ENCODE measurements at places on chromosomes 3 and 15.

DNA sequence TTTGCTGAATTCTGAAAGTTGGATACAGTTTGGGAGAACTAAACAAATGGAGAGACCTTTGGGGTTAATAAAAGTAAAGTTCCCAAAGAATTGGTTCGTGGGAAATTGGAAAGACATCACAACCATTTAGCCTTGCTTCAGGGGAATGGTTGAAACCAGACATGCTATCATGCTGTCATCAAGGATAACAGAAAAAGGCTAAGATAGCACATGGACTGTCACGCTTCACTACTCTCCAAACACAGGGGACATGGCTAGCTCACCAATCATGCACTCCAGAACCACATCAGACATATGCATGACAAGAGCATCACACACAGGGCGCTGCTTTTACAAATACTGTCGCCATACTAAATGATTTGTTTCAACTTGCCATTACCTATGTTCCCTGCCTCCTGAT, 671.7 kb upstream of the ROBO1 start:
- no peak for DNase-seq

DNA sequence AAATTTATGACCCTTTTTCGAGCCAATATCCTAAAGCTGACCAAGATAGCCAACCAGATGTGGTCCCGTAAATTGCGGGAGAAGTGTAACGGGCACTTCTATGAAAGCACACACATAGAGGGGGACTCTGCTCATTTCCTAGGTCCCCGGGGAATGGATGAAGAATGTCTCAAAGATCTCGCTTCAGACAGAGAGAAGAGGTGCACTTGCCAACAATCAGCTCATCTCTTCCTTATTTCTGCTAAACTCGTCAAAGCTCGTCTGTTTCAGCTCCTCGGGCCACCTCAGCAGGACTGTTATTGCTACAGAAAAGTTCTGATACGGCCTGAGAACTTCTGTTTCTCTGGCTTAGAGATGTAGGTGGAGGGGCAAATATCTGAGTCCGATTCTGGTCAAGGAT, 71.8 kb downstream of the TM2D3 start:
- no peak for DNase-seq

DNA sequence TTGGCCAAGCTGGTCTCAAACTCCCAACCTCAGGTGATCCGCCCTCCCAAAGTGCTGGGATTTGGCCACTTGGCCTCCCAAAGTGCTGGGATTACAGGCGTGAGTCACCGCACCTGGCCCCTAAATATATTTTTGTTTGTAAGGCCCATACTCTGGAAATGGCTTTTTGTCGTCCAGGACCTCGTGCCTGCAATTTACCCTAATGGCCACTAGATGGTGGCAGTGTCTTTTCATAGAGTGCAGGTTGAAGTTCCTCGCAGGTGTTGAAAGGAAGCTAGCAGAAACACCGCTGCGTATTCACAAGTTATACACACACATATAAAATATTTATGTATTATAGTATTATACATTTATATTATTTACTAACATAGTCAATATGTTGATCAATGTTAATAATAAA, 97.2 kb downstream of the LRTM1 start:
- peak; percentile 1 for DNase-seq

GRCh38 chr3:73669260-73669659, 44.5 kb upstream of the PDZRN3 start:
- no peak for DNase-seq

DNA sequence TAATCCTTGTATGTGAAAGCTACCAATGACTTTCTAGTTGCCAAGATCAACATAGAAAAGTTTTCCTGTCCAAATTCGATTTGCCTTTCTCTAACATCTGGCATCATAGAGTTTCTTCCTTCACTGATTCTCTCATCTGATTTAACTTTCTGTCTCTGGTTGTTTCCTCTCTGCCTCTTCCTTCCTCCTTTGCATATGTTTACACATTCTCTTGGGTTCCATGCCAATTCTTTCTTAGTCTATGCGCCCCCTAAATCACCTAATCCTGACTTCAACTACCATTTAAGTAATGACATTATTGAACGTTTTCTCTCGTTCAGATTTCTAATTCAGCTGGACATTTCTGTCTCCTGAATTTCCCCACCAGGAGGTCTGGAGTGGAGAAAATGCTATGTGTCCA, 561.9 kb upstream of the TGFBR2 start:
- DNase-seq = no peak

DNA sequence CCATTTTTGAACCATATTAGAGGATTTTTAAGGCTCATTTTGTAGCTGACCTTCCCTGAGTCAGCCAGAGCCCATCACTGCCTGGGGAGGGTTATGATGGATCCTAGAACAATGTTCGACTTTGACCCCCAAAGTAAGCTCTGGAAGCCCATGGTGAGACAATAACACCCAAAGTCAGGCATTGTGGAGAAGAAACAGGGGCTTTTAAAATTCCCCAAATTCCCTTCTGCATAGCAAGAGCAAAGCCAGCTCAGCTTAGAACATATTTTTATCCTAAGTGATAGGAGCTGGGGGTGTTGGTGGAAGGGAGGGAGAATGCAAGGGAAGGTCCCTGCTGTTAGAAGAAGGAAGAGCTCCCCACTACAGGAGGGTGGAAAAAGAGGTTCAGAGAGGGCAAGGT, 4.0 kb downstream of the ITGA11 start:
- DNase-seq = no peak

GRCh38 chr3:124597273-124597672, 133.0 kb upstream of the UMPS start:
- DNase-seq = no peak

DNA sequence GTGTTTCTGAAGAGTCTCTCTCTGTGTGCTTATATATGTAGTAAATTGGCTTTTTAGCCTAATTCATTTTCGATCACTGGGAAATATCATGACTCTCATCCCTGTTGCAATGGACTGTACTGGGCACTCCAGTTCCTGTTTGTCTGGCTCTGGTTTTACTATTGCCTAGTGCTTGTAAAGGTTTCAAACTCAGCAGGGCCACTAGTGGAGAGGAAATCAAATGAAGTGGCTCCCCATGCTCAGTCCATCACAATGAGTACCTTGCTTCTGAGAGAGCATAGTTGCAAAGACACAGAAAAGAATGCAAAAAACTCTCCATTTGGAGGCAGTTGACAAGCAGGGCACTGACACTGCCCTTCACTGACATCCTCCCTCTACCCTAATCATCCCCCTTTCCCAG, 167.8 kb downstream of the TAFA4 start:
- no peak for DNase-seq

GRCh38 chr3:133447750-133448477, 48.1 kb downstream of the BFSP2 start:
- DNase-seq = no peak

DNA sequence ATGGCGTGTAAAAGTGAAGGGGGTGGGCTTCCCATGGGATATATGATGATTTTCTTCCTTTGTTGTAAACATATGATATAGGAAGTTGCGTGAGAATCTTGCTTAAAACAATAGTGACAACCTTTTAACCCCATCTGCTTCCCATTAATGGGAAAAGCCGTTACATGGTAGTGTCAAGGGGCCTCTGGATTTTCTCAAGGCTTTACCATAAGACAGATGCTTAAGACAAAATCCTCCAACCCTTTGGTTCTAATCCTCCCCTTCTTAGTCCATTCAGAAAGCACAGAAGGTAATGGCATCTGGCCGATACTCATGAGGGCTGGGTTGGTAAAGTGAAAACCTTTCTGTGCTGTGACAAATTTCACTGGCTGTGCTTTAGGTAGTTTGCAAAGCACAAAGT, 25.0 kb downstream of the DPH3 start:
- DNase-seq = no peak

DNA sequence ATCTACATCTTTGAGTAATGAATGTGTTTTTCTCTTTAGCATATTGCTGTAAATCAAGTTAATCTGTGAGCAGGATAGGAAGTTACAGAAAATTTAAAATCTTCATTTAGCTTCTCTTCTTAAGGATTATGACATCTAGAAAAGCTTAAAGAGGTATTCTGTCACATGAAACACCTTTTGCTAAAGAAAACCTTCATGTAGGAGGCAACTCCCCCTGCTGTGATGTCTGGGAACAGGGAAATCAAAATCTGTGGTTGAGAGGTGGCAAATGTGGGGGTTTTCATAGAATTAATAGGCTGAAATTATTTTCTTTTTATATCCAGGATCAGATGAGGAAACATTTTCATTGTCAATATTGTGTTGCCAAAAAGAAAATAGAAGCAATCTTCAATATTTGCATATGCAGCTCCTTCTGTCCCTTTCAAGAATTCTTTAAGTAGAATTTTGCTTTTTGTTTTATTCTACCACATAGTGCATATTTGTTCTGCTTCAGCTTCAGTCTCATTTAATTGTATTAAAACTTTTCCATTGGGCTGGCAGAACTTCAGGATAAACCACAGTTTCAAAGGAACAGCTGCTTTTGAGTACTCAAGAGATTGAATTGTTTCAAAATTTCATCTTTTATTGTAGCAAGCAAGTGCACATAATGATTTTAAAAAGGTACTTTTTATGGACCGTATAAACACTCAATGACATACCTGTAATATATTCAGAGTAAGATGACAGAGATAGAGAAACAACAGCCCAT, 128.4 kb downstream of the RAP2B start:
- DNase-seq = no peak

DNA sequence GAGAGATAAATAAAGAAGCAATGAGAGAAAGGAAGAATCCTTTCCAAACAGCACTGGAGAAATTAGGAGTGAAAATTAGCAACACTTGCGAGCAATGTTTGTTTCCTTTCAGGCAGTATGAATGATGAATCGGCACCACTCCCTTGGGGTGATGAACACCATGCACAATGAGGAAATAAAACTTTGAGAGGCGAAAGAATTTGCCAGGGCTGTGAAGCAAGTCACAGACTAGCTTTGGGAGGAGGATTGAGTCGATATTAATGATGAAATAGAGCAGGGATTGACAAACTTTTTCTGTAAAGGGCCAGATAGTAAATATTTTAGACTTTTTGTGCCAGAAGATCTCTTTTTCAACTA, 237.7 kb downstream of the AGBL1 start:
- DNase-seq = no peak

- no peak for DNase-seq
These were observed 532.2 kb downstream of the NTRK3 start for GRCh38 chr15:87724330-87724729.

- peak; percentile 2 for DNase-seq
These were observed 336.2 kb downstream of the ERC2 start for GRCh38 chr3:56131974-56132590.

DNA sequence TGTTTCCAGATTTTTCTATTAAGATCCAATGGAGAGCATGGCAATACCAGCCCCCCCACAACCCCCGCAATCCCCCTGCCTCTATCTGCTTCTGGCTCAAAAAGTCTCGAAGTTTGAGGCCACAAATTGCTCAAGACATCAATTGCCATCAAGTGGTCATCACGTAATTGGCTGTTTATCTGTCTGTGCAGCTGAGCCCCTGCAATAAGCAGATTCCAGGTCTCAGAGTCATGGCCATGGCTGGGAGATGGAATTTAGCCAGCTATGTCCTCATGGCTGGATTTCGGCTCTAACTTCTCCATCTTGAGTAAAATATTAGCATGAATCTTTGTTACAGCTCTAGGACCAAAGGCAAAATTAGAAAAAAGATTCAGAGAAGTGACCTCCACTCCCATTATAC, 22.7 kb downstream of the SSUH2 start:
- DNase-seq = no peak

DNA sequence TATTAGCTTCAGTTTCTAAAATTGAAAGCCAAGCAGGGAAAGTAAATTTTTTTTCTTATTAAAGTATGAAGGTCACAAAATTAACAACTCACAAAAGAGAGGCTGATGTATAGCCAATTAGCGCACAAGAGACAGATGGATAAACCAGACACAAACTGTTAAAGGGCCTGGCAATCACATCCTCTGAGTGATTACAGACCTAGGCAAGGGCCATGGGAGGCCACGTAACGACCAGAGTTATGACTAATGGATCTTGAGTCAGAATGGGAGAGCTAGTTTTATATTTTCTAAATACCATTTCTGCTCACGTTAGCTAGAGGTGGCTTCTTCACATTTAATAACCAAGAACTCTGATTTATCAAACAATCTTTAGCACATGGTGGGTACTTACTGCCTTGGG, 17.8 kb upstream of the SCAMP5 start:
- peak; percentile 46 for DNase-seq

DNA sequence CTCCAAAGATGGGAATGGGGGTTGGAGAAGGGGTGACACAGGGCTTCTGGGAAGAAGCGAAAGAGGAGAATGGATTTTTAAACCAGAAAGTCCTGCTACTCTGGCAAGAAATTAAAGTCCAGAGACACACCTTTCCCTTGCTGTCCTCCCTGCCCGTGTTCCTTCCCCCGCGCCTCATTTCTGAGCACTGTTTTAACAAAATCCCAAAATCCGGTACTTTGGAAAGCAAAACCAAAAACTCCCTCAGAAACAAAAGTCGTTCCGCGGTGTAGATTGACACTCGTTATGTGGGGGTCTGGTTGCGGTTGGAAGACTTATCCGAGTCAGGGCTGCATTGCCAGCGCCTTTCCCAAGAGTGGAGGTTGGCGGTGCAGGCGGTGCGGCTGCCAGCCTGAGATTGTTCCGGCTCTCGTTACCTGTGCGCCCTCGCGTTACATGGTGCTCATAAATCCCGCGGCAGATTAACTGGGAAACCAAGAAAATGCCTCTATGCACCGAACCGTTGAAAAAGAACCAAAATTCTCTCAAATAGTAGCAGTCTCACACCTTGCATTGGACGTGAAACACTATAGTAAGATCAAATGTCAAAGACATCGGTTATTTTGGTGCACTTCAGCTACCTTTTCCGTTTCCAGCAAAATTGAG, 217.7 kb downstream of the MEIS2 start:
- DNase-seq = no peak

GRCh38 chr3:114285648-114286230, 8.1 kb upstream of the TIGIT start:
- no peak for DNase-seq

- DNase-seq = no peak
These were observed 15.2 kb downstream of the PRICKLE2 start for GRCh38 chr3:64209866-64210621.

DNA sequence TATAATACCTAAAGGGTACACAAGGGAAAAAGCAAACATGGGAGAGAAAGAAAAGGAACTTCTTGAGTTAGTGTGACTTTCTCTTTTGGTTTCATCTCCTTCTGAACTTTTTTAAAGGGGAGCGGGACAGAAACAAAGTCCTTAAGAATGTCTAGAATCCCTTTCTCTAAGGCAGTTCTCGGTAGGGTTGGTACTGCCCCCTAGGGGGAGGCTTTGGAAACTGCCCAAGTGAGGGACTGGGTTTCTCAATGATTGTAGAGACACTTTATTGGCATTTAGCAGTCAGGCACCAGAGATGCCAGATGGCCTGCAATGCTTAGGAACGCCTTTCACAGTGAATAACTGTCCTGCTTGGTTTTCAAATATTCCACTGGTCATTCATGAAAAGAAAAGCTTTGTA, 172.7 kb downstream of the WDR72 start:
- peak; percentile 17 for DNase-seq

GRCh38 chr3:153600896-153601295, 438.9 kb downstream of the RAP2B start:
- no peak for DNase-seq

- DNase-seq = no peak
These were observed 53.4 kb upstream of the XRN1 start for GRCh38 chr3:142501004-142501926.

DNA sequence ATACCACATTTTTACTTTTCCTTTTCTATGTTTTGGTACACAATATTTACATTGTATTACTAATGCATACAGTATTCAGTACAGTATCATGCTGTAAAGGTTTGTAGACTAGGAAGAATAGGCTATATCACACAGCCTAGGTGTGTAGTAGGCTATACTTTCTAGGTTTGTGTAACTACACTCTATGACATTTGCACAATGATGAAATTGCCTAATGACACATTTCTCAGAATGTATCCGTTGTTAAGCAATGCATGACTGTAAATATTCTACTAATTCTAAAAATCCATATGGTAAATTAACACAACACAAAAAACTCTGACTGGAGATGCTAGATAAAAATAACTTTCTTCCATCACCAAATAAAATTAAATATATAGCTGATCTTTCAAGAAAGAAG, 16.2 kb downstream of the NEDD4 start:
- DNase-seq = no peak
